Thoracic aorta (tissue), 2 donors: ENCODE measurements at places on chromosomes 6 and 20. TPM values are rescaled to one million over a fixed set of nuclear protein-coding genes. Genes with fewer than 3 reads are reported as not detected.

The SIRPB2 gene
- total RNA-seq: 29.8 TPM

The CFAP61 gene
- total RNA-seq: 0.27 TPM

The BNIP5 gene
- total RNA-seq: not detected

The GPLD1 gene
- total RNA-seq: 30.3 TPM

The ADGRF4 gene
- not detected for total RNA-seq

The ZC3H12D gene
- 1.9 TPM for total RNA-seq

The PLG gene
- not detected for total RNA-seq

The SLC35F1 gene
- total RNA-seq: 3.0 TPM

The MYLK4 gene
- 0.68 TPM for total RNA-seq

The EYA2 gene
- total RNA-seq: 3.8 TPM

The SAYSD1 gene
- 16.5 TPM for total RNA-seq

The RSPO4 gene
- not detected for total RNA-seq

The TSPO2 gene
- total RNA-seq: not detected

The KCNQ2 gene
- not detected for total RNA-seq

The MLIP gene
- not detected for total RNA-seq

The SPDEF gene
- total RNA-seq: not detected

The MOG gene
- not detected for total RNA-seq

The PRPH2 gene
- total RNA-seq: 0.78 TPM

The SNAP25 gene
- 1.3 TPM for total RNA-seq

The CST7 gene
- total RNA-seq: 10.9 TPM

The CCN6 gene
- not detected for total RNA-seq

The SASH1 gene
- 82.3 TPM for total RNA-seq

The ZNF831 gene
- 1.3 TPM for total RNA-seq

The SGK2 gene
- total RNA-seq: 11.6 TPM

The KCNG1 gene
- total RNA-seq: 0.41 TPM
